Mesothelial cell of epicardium (in vitro differentiated cells): ENCODE measurements at places on chromosomes 7 and 10. TPM values are rescaled to one million over a fixed set of nuclear protein-coding genes. Genes with fewer than 3 reads are reported as not detected.

DNA sequence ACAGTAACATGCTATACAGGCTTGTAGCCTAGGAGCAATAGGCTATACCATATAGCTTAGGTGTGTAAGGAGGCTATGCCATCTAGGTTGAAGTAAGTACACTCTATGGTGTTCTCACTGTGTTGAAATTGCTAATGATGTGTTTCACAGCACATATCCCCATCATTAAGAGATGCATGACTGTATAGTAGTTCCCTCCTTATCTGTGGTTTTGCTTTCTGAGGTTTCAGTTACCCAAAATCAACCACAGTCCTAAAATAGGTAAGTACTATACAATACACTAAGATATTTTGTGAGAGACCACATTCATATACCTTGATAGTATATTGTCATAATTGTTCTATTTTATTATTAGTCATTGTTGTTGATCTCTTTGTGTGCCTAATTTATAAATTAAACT lies 12.7 kb downstream of the FZD1 start:
- no peak overlapping the region for H3K4me3 ChIP-seq
- no peaks in the 10 kb centered on the region for H3K36me3 ChIP-seq
- no peak overlapping the region for H3K27ac ChIP-seq
- DNase-seq = no peak

- peak overlapping the region; percentile 70 for H3K27ac ChIP-seq
- peaks cover 33% of the 10 kb centered on the region for H3K36me3 ChIP-seq
- H3K4me1 ChIP-seq = peaks cover 4% of the 10 kb centered on the region
- no peak overlapping the region for H3K4me3 ChIP-seq
- H3K27me3 ChIP-seq = no peaks in the 10 kb centered on the region
These were observed 33.5 kb downstream of the SLC37A3 start for GRCh38 chr7:140364819-140365218.

GRCh38 chr10:80144067-80144695 lies 11.7 kb downstream of the PLAC9 start:
- peak overlapping the region; percentile 47 for H3K27ac ChIP-seq
- peaks cover 12% of the 10 kb centered on the region for H3K36me3 ChIP-seq
- no peak overlapping the region for H3K4me3 ChIP-seq
- DNase-seq = no peak

Gene VSTM4
- total RNA-seq = 3.5 to 4.1 TPM (median 3.7 TPM) in 3 replicates

Gene SPDYE2B
- not detected in 3 replicates for total RNA-seq
